ENCODE measurements at places on chromosomes 5 and 9. TPM values are rescaled to one million over a fixed set of nuclear protein-coding genes. Genes with fewer than 3 reads are reported as not detected.
A peak's percentile ranks its signal among the peaks of the same experiment; 100 is the strongest.

DNA sequence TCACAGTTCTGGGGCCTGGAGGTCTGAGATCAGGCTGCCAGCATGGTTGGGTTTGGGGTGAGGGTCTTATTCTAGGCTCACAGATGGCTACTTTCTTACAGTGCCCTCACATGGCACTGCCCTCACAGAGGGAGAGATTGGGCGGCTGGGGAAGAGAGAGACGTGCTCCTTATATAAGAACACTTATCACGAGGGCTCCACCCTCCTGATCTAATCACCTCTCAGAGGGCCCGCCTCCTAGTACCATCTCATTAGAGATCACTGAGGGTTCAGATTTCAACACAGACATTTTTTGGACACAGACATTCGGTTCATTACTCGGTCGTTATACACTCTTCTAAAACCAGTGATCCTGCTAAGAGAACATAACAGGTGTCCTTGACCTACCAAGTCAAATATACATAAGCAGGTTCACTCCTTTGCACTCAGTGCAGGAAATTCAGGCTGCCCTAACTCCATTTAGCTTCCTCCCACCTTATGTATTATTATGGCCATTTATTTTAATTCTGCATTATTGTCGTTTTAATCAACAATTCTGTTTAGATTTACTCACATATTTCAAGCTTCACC lies 121.7 kb downstream of the ICE1 start:
- no peaks in the 10 kb centered on the region for H3K27me3 ChIP-seq
- no peaks in the 10 kb centered on the region for H3K4me1 ChIP-seq
- H3K36me3 ChIP-seq, result no peaks in the 10 kb centered on the region
- no peak for DNase-seq
- H3K27ac ChIP-seq, result no peak overlapping the region

DNA sequence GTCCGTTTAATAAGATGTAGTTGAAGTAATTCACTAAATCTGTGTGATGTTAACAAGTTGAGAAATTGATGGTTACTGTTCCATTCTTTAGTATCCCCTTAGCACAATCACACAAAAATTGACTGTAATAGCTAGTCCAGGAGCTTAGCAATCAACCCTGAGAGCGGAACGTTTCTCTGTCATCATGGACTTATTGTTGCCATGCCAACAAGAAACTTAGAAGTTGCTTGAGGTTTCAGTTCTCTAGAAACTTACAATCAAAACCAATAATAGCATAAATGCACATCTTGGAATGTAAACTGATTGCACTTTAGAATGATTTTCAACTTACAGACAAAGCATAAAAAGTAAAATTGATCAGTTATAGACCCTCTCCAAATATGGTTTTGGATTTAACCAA lies 125.4 kb upstream of the ANKH start:
- DNase-seq, result no peak
- no peaks in the 10 kb centered on the region for H3K4me1 ChIP-seq
- H3K27me3 ChIP-seq, result peaks cover 10% of the 10 kb centered on the region
- H3K27ac ChIP-seq, result no peak overlapping the region

DNA sequence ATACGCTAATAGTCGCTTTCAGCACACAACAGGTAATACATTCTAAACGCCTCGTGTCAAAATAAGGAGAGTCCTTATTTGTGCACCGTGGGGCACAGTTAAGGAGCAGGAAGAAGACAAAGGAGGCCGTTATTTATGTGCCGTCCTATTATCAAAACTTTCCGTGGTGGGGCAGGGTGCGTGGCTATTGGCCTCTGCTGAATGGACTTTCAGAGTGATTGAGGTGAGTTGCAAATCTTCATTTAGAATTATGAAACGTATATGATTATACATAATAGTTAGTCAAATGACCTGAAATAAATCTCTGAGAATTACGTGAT lies 833 bp downstream of the C5orf24 start:
- H3K4me1 ChIP-seq, result peaks cover 49% of the 10 kb centered on the region
- H3K27me3 ChIP-seq, result no peaks in the 10 kb centered on the region
- H3K27ac ChIP-seq, result peak overlapping the region; percentile 64
- DNase-seq, result no peak

- H3K36me3 ChIP-seq, result no peaks in the 10 kb centered on the region
- H3K27ac ChIP-seq, result no peak overlapping the region
- DNase-seq, result no peak
These were observed 109.4 kb downstream of the TMEM174 start for GRCh38 chr5:73282383-73282782.

Gene NPR3
- total RNA-seq, result 9.9 TPM

Gene PCDHGB3
- total RNA-seq, result not detected

DNA sequence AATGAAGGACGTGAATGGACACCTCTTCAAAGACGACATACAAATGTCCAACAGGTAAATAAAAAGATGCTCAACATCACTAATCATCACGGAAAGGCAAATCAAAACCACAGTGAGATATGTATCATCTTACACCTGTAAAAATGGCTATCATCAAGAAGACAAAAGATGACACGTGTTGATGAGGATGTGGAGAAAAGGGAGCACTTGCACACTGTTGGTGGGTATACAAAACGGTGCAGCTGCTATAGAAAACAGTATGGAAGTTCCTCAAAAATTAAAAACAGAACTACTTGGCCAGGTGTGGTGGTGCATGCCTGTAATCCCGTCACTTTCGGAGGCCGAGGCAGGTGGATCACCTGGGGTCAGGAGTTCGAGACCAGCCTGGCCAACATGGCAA lies 47.9 kb downstream of the STK10 start:
- peaks cover 32% of the 10 kb centered on the region for H3K4me1 ChIP-seq
- H3K27ac ChIP-seq, result no peak overlapping the region
- no peak overlapping the region for H3K4me3 ChIP-seq
- peaks cover 18% of the 10 kb centered on the region for H3K36me3 ChIP-seq
- no peaks in the 10 kb centered on the region for H3K27me3 ChIP-seq
- no peak for DNase-seq

- H3K4me3 ChIP-seq, result peak overlapping the region; percentile 83
- peaks cover 10% of the 10 kb centered on the region for H3K36me3 ChIP-seq
- H3K4me1 ChIP-seq, result peaks cover 5% of the 10 kb centered on the region
- DNase-seq, result no peak
- H3K27me3 ChIP-seq, result no peaks in the 10 kb centered on the region
- H3K27ac ChIP-seq, result no peak overlapping the region
These were observed 1.4 kb downstream of the HMGCR start for GRCh38 chr5:75338408-75338807.

DNA sequence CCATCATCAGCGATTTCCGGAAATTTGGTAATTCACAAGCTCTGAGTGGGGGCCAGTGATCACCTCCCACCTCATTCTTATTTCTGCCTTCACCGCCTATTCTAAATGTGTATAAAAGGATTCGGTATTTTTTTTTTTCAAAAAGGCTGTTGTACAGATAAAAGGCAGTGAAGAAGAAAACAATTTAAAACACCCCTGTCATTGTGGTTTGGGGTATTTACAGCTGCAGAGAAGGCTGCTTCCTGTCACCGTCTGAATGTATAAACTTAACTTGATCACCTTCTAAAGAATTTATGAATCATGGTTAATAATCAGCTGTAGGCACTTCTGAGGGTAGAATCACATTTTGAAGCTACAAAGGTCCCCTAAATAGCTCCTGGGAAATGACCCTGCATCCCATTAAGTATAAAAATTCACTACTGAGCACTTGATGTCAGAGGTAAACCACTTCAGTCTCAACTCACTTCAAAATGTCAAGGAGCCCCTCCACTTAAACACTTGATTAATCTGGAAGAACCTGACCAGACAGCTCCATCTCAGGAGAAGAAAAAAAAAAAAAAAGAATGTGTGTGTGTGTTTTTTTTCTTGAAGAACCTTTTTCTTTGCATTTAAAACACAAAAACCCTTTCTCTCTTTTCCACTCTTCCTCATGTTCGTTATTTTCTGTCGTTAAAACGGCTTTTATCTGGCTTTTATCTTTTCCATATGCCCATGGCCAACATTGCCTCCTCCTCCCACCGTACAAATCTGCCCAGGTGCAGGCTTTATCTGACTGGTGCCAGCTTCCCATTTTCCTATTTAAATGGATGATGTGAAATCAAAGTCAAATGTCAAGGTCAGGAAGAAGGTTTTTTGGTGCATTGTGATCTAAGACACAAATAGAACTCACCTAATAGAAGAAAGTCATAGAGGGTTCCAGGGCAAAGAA lies 291.2 kb downstream of the IRX1 start:
- H3K27ac ChIP-seq, result no peak overlapping the region
- no peak for DNase-seq
- H3K4me3 ChIP-seq, result no peak overlapping the region
- H3K4me1 ChIP-seq, result no peaks in the 10 kb centered on the region

- no peaks in the 10 kb centered on the region for H3K27me3 ChIP-seq
- no peak overlapping the region for H3K27ac ChIP-seq
- DNase-seq, result no peak
- no peaks in the 10 kb centered on the region for H3K36me3 ChIP-seq
These were observed 64.7 kb downstream of the BRINP1 start for GRCh38 chr9:119304555-119304954.

Gene FCN2
- total RNA-seq, result not detected

DNA sequence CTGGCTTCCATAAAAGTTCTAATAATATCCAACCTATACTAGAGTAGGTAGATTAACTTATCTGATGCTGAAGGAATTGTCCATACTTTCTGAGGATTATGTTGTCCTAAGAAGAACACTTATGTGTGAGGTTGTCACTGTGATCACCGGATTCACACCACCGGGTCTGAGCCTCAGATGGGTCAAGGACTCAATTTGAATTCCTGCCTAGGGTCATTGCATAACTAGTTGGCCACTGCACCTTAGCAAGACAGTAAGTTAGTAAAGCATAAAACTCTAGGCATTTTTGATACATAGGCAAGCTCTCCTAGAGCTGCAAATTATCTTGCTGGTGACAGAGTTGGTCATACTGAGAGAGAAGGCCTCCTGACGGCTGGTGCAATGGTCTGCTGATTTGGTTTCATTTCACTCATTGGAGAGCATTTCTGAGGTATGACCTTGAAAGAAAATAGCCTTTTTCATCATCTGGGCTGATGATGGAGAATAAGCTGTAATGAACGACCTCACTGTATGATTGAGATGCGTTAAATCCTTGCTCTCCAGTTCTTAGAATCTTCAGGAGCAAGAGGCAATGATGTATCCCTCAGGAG lies 72.0 kb upstream of the CKMT2 start:
- no peak overlapping the region for H3K4me3 ChIP-seq
- peaks cover 16% of the 10 kb centered on the region for H3K4me1 ChIP-seq
- H3K27ac ChIP-seq, result no peak overlapping the region
- H3K36me3 ChIP-seq, result no peaks in the 10 kb centered on the region
- DNase-seq, result no peak
- H3K27me3 ChIP-seq, result no peaks in the 10 kb centered on the region

- H3K4me3 ChIP-seq, result no peak overlapping the region
- no peak overlapping the region for H3K27ac ChIP-seq
- no peaks in the 10 kb centered on the region for H3K27me3 ChIP-seq
- no peak for DNase-seq
- no peaks in the 10 kb centered on the region for H3K4me1 ChIP-seq
These were observed 19.4 kb upstream of the TNFSF15 start for GRCh38 chr9:114825126-114825795.

DNA sequence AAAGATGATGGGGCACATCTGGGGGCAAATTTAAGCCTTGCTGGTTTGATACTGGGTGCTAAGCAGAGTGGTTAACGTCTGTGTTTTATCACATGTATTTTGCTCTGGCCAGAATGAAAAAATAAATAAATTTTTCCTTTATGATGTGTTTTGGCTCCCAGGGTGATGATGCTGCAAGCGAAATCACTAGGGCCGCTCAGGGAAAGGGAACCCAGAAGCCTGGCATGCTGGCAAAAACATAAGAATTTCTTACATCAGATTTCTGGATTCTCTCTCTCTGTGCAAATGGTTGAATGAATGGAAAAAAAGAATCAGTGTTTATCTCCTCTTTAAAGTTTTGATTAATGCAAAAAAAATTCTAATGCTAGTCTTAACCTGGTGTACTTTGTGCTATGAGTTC lies 1975.2 kb upstream of the C9orf72 start:
- no peaks in the 10 kb centered on the region for H3K4me1 ChIP-seq
- H3K27me3 ChIP-seq, result no peaks in the 10 kb centered on the region
- no peaks in the 10 kb centered on the region for H3K36me3 ChIP-seq
- no peak overlapping the region for H3K4me3 ChIP-seq
- no peak for DNase-seq
- no peak overlapping the region for H3K27ac ChIP-seq

- H3K4me3 ChIP-seq, result no peak overlapping the region
- H3K36me3 ChIP-seq, result no peaks in the 10 kb centered on the region
- H3K27me3 ChIP-seq, result no peaks in the 10 kb centered on the region
- no peaks in the 10 kb centered on the region for H3K4me1 ChIP-seq
- H3K27ac ChIP-seq, result no peak overlapping the region
These were observed 7.9 kb downstream of the SMARCA2 start for GRCh38 chr9:2023042-2023441.

DNA sequence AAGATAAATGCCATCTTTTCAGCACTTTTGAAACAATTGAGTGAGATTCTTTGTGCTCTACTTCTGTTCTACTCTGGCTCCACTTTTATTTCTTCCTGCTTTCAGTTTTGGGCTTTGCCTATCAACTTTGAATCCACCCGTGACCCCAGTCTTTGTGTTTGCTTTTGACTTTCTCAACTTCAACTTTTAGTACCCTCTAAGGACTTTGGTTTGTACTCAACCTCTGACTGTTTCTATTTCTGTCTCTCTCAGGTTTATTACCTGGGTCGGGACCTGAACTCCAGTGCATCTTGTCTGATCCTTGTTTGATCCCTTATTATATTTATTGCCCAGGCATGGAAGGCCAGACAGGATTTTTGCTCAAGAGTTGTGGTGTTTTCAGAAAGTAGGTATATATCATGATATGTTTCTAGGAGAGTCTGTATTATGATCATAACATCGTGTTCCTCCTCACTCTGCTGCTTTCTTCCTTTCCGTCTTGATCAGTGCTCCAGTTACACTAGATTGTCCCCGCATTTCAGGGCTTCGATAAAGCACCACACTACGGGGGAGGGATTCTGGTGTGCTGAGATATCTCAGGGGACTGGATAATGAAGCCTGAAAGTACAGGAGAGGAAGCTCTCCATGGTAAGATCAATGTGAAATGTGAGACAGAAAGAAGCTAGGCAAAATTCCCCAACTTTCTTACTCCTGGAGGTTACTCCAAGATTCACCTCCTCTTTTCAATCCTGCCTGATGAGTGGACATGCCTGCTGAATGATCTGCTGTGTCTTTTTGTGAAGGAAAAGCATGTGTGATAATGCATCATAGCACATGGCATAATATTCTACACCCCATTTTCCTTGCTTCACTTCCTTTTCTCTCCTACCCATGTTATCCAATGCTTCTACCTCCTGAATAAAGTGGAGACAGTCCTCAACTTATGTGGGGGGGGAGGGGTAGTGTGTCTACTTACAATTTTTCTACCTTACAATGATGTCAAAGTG lies 155.5 kb upstream of the GRIN3A start:
- DNase-seq, result no peak
- no peak overlapping the region for H3K4me3 ChIP-seq
- H3K4me1 ChIP-seq, result no peaks in the 10 kb centered on the region
- H3K36me3 ChIP-seq, result no peaks in the 10 kb centered on the region

GRCh38 chr9:133684936-133685361 lies 48.8 kb downstream of the DBH start:
- no peak for DNase-seq
- peaks cover 8% of the 10 kb centered on the region for H3K36me3 ChIP-seq
- H3K27me3 ChIP-seq, result no peaks in the 10 kb centered on the region
- H3K4me3 ChIP-seq, result no peak overlapping the region
- no peak overlapping the region for H3K27ac ChIP-seq

Gene TNIP1
- 296 TPM for total RNA-seq

GRCh38 chr5:173391031-173391430 lies 62.8 kb upstream of the STC2 start:
- H3K4me3 ChIP-seq, result no peak overlapping the region
- no peak overlapping the region for H3K27ac ChIP-seq
- no peak for DNase-seq
- H3K27me3 ChIP-seq, result 0 out of 2 replicates have a peak, but pooled peaks cover 5% of the 10 kb centered on the region
- no peaks in the 10 kb centered on the region for H3K4me1 ChIP-seq

- no peaks in the 10 kb centered on the region for H3K36me3 ChIP-seq
- no peak overlapping the region for H3K4me3 ChIP-seq
- DNase-seq, result no peak
- H3K27me3 ChIP-seq, result no peaks in the 10 kb centered on the region
- H3K4me1 ChIP-seq, result no peaks in the 10 kb centered on the region
These were observed 120.2 kb upstream of the CCDC152 start for GRCh38 chr5:42636425-42636824.
